GM12865 (cell line): ENCODE measurements at places on chromosomes 7 and 10.

DNA sequence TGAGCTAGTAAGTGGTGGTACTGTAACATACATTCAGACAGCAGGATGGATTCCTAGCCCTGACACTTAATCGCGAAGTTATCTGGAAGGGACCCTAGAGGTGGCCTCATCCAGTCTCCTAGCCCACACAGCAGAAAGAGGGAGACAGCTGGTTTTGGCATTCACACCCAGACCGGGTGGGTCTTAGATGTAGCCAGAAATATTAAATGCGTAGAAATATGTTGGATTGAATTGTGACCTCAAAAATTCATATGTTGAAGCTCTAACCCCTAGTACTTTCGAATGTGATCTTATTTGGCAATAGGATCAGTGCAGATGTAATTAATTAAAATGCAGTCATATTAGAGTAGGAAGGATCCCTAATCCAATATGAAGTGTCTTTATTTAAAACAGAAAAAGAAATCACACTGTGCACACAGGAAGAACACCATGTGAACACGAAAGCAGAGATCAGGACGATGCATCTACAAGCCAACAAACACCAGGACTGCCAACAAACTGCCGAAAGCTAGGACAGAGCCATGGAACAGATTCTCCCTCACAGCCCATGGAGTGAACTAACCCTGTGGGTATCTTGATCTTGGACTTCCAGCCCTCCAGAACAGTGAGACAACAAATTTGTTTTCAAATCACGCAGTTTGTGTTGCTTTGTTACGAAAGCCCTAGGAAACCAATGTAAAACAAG lies 2.9 kb upstream of the XPNPEP1 start:
- DNase-seq = no peak

- no peak for DNase-seq
Observed at GRCh38 chr7:40059057-40059456, 75.4 kb downstream of the MPLKIP start.

DNA sequence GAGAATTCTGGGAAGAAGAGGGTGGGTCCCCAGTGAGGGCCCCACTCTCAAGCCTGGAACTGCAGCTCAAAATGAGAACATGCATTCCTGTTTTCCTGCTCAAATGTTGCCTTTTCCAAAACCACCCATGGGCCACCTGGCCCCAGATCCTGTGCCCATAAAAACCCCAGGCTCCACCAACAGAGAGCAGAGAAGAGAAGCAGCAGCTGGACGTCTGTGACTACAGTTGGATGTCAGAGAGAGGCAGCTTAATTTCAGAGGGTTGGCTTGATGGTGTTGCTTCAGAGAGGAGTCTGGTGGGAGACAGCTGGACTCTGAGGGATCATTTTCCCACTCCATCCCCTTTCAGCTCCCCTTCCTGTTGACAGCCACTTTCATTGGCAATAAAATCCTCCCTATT lies 256.4 kb downstream of the FZD1 start:
- DNase-seq = no peak

DNA sequence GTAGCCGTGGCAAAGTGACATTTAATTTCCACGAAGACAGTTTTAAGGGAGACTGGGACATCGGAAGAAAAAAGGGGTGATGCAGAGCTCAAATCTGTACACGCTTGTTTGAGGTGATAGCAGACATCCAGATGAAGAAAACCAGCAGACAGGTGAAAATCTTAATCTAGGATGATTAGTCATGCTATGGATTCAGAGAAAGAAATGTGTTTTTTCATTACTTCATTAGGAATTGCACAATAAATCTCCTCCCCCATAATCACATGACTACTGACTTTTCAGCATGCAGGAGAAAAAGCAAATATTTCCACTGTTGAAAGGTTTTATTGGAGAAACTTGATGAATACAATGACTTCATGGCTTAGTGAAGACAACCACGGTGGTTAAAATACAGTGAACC lies 2.5 kb downstream of the NUDT5 start:
- no peak for DNase-seq

GRCh38 chr7:25624833-25625232 lies 396.5 kb upstream of the NPVF start:
- DNase-seq = no peak

DNA sequence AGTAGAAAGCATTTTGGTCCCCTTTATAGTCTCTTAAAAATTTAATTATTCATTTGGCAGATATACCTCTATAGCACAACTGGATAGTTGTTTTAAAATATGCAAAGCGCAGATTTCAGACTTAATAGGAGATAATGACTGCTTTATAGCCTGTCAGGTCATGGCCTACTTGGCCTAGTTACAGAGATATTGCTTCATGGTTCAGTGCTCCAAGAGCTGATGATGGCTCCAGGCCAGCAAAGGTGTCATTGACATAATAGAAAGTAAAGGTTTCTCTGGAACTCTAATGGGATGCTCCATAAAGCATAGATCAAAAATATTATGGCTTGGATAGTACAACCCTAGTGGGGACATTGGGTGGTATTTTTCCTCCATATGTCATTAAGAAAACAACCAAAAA lies 285.7 kb downstream of the NXPH1 start:
- no peak for DNase-seq

DNA sequence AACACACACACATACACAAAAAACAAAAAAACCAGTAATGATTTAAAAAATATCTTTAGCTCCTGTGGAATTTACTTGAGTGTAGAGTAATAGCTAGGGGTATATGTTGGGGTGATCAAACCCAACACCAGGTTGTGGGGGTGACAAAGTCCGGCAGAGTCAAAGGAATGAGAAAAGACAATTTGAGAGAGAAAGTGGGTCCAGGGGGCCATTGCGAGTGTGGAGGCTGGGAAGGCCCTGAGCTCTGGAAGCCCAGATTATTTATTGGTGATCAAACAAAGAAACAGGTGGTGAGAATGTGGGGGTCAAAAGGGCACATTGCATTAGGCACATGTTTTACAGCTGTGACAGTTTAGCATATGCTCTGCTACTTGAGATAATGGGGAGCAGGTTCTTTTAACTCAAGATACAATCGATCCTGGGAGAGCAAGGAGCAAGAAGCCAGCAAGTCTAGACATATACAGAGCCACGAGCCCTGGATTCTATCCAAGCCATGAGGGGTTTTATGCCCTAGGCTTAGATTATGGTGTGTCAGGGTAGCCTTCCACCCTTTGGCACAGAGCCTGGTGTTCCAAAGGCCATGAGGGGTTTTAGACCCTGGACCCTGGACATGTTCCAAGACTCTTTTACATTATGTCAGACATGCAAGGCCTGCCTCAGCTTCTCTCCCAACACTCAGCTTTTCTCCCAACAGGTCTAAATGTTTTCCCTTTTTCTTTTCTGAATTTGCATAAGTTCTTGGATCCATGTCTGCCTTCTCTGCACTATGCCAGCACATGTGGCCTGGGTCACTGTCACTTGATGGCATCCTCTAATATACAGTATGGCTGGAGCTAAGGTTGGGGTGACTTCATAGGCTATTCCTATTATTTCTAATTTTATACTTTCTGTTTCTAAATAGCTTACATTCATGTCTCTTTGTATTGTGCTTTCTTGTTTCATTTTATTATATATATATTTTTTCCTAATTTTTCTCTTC lies 48.6 kb upstream of the MKI67 start:
- DNase-seq = no peak

DNA sequence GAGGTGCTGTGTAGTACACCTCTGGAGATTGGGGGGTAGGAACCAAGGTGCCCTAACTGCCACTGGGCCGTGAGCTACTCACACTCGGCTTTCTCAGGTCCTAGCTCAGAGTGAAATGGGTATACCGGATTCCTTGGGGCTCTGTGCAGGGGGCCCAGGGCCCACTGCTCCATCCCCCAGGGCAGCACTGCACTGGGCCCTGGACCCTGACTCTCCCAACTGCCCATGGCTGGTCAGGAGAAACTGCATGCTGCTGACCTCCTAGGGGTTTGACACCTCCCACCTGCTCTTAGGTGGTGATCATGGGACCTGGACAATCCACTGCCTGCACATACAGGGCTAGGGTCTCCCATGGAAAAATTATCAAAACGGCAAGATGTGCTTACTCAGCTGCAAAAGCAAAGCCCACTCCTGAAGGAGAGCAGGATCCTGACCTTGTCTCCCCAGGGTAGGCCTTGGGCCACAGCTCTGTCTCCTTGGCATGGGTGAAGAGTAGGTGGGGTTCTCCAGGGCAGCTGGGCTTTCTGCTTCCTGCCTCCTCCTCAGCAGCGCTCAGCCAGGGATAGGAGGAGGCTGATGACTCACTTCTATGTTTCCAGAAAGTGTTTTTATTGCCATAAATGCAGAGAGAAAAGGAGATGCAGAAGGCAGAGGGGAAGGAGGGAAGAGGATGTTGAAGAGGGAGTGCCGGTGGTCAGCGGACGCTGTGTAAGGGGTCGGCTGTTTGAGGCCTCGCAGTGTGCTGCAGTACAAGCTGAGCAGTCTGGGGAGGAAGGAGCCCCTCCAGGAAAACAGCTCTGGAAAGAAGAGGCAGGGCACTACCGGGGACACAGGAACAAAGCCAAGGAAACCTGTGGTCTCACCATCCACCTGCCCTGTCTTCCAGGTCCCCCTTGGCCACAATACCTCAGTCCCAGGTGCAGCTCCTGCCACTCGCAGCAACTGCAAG lies 107.8 kb downstream of the ARHGAP22 start:
- DNase-seq = no peak

GRCh38 chr7:127620406-127621233 lies 2.7 kb upstream of the PAX4 start:
- DNase-seq = no peak

DNA sequence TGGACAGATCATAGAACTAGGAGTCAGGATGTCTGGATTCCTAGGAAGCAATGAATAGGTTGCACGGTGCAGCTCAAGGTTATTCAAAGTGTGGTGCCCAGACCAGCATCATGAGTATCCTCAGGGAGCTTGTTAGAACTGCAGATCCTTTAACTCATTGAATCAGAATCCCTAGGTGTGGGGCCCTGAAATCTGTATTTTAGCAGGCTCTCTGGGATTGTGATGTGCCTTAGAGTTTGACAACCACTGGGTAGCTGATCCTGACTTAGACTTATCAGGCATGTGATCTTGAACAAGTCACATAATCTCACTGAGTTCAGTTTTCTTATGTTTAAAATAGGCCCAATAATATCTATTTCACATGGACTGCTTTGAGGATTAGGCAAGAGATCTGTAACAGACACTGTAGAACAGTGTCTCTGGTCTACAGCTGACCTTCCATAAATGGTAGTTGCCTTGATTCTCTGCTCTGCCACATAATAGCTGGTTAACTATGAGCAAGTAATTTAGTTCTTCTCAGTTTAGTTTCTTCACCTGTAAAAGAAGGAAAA lies 46.4 kb upstream of the ATRNL1 start:
- no peak for DNase-seq

GRCh38 chr7:148763622-148764021 lies 64.9 kb downstream of the CUL1 start:
- no peak for DNase-seq

GRCh38 chr7:90472805-90473540 lies 3.5 kb downstream of the PTTG1IP2 start:
- DNase-seq = no peak

- DNase-seq = no peak
Observed at GRCh38 chr10:70458329-70459060, 17.0 kb upstream of the NODAL start.

DNA sequence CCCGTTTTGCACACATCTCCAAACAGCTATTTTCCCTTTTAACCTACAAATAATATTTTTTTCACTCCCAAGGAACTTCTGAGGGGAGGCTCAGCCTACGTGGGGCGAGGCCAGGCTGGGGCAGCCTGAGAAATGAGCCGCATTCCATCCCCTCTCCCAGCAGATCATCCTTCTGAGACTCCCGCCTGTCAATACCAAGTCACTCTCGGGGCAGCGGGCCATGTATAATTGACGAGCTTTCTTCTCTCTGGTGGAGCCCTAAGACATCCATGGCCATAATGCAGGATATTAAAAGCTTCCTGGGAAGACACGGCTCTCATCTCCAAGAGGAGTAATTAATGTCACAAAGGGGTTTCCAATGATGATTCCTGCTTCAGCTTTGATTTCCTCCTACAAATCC lies 37.8 kb upstream of the CHST15 start:
- DNase-seq = no peak

GRCh38 chr10:29714096-29714874 lies 79.5 kb upstream of the SVIL start:
- no peak for DNase-seq

DNA sequence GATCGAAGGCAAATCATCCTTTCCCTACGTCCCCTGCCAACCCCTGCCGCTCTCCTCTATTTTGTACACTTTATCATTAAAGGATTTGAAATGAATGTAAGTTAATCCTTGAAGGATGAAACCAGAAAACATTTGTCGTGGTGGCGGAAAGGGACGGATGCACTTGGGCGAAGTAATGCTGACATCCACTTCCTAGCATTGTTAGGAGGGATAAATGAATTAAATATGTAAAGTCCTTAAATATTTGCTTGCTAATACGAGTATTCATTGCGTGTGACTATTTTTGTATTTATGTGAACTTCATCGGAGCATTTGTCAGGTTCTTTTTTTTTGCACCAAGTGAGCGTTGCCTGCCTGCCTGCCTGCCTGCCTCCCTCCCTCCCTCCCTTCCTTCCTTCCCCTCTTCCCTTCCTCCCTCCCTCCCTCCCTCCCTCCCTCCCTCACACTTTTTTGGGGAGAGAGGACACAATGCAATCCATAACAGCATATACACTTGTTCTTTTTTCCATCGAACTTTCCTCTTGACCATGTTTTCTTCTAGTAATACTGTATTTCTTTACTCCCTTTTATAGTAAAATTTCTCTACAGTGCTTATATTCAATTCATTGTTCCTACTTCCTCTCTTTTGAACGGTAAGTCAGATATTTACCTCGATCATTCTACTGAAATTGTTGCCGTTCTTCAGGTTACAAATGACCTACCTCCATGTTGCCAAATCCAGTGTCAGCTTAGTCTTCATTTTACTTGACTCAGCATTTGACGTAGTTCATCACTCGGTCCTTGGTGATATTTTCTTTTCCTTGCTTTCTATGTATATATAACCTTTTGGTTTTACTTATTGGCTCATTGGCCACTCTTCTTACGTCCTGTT lies 831 bp downstream of the CCDC7 start:
- peak; percentile 10 for DNase-seq

GRCh38 chr7:142919656-142920055 lies 13.9 kb downstream of the TRPV5 start:
- DNase-seq = no peak

DNA sequence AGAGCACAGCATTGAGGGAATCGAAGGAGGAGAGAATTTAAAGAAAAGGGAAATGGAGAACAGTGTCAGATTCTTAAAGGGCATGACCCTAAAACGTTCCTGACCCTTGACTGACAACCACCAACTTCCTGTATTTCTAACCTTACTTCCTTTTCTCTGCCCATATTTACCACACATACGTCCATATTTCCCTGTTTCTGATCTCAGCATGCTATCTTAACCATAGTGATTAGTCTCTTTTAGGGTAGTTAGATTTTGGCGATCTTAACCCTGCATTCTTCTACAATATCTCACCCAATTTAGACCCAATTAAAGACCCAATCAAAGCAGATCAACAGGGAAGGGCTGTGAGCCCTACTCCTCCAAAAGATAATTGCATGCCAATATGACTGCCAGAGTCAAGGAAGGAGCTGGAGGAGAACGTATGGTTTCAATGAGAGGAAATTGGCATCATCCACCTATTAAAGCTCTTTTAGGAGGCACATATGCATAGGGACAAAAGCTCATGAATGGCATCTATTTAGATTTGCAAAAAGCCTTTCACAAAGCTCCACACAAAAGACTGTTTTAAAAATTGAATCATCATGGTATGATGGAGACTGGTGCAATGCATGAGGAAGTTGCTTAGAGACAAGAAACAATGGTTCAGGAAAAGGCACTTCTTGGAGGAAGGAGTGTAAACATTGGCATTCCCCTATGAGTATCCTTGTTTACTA lies 49.0 kb upstream of the ARHGAP12 start:
- DNase-seq = peak; percentile 25

GRCh38 chr7:17682586-17682985 lies 257.7 kb downstream of the SNX13 start:
- DNase-seq = no peak
